ENCODE measurements at places on chromosomes 1 and 21. TPM values are rescaled to one million over a fixed set of nuclear protein-coding genes. Genes with fewer than 3 reads are reported as not detected.

DNA sequence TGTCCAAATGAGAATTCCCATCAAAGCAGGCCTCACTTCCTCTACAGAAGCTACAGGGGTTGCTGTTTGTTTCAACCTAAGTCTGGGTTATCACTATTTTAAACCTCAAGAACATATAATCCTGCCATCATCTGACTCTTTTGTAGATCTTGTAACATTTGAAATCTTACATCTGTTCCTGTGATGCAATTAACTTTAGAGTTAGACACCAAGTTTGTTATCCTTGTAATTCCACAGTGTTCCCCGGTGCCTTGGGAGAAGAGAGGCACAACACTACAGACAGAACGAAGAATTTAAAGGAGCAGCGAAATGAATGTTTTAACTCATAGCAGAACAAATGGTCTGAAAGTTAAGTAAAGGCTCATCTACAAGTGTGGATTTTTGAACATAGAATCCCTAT, 116.1 kb downstream of the UCHL5 start:
- no peak overlapping the region for H3K27ac ChIP-seq
- no peaks in the 10 kb centered on the region for H3K27me3 ChIP-seq
- no peaks in the 10 kb centered on the region for H3K36me3 ChIP-seq

DNA sequence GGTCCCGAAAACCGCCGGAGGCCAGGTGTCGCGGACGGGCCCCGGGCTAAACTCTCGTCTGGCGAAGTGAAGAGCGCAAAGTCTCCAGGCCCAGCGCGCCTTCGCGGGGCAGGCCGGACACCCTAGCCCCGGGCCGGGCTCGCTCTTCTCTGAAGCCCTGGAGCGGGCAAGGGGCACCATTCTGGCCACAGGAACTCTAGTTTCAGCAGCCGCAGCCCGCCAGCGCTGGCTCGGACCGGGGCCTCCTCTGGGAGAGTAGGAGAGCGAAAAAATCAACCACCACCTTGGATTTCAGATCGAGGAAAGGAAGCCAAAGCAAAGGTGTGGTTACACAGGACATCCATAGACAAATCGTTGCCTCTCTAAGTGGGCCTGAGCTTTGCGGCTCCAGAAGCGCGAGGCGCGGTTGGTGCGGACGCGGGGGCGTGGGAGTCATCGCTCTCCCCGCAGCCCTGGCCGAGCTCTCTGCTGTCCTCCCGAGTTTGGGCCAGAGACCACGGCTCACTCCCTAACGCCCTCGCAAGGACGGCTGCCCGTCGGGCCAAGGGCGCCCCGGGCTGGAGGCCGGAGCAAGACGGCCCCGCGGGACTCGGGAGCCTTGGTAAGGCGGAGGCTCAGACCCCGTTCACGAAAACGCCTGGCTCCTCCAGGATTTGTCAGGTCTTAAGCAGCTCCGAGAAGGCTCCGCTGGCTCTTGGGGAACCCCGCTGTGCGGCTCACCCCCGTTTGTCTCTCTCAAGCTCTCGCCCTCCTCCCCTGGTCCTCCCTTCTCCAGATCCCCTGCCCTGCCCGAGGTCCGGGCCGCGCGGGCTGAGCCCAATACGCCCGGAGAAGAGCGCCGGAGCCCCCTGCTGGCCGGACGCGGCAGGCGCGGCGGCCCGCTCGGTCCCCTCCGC, 132.9 kb upstream of the DPYD start:
- peaks cover 18% of the 10 kb centered on the region for H3K4me1 ChIP-seq
- H3K36me3 ChIP-seq = no peaks in the 10 kb centered on the region
- H3K27me3 ChIP-seq = peaks cover 96% of the 10 kb centered on the region
- H3K4me3 ChIP-seq = peak overlapping the region; percentile 52
- DNase-seq = peak; percentile 18

DNA sequence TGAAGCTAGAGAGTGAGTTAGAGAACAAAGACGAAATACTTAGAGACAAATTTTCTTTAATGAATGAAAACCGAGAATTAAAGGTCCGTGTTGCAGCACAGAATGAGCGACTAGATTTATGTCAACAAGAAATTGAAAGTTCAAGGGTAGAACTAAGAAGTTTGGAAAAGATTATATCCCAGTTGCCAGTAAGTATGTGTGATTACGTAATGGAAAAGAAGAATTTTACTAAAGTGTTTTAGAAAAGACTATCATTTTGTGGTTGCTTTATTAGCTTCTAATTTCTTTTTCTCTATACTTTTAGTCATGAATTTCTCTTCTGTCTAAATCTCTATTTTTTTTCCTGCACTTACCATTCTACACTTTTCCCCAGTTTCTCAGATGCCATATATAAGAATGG, 26.7 kb downstream of the CCDC18 start:
- no peak for DNase-seq
- H3K4me1 ChIP-seq = no peaks in the 10 kb centered on the region
- H3K27me3 ChIP-seq = no peaks in the 10 kb centered on the region

TCEA3 gene
- total RNA-seq = 62.0 TPM
